ENCODE measurements at places on chromosomes 5 and 9. TPM values are rescaled to one million over a fixed set of nuclear protein-coding genes. Genes with fewer than 3 reads are reported as not detected.

The DDX4 gene
- total RNA-seq, result not detected

The ADAMTS6 gene
- 28.7 TPM for total RNA-seq

The RELL2 gene
- 5.2 TPM for total RNA-seq

The LCN10 gene
- not detected for total RNA-seq

The CTXN3 gene
- total RNA-seq, result not detected

The BTNL3 gene
- total RNA-seq, result not detected

DNA sequence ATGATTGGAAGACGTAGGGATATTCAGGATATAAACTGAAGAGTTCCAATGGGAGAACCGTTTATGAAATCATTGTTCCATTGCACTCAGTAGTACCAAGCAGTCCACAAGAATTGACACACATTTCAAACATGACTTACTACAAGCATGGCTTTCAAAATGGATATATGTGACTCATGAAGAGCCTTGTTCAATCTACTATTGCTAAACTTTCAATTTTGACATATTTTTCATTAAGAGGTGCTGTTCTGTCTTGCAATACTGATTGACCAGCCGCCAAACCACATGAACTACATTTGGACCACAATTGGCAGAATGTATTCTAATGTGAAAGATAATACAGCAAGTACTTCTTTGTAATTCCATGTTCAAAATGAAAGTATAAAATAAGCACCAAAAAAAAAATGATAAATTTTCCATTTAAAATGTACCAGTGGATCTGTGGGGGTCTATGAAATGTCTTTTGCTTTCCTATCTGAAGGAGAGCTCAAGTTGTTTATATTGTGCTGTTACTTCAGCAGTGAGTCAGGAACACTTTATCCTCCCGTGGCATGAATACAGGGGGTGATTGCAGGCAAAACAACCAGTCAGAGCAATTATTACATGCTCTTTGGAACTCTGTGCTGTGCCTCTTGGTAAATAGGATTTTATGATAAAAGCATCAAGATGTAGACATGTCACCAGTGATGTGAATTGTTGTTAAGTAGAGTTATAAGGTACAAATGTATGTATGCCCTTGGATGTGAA, 366.0 kb downstream of the ARRDC3 start:
- peak; percentile 78 for DNase-seq

GRCh38 chr5:112776301-112776856, 38.7 kb downstream of the APC start:
- DNase-seq, result peak; percentile 79

DNA sequence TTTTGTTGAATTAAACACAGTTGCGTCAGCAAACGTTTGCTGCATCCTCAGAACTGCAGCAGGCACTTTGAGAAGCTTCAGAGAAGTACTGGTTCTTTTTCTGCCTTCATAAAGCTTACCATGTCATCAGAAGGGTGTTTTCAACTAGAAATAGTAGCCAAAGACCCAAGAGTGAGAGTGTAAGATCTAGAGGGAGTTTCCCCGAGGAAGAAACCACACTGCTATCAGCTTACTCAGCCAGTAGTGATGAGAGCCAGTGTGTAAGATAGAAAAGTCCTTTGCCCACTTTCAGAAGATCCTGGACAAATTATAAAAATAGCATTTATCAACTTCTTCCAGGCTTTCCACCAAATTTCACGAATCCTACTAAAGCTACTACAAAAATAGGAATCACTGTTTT, 154.5 kb downstream of the PAPPA start:
- no peak for DNase-seq

- no peak for DNase-seq
These were observed 9.7 kb downstream of the LRRC14B start for GRCh38 chr5:200985-201384.

DNA sequence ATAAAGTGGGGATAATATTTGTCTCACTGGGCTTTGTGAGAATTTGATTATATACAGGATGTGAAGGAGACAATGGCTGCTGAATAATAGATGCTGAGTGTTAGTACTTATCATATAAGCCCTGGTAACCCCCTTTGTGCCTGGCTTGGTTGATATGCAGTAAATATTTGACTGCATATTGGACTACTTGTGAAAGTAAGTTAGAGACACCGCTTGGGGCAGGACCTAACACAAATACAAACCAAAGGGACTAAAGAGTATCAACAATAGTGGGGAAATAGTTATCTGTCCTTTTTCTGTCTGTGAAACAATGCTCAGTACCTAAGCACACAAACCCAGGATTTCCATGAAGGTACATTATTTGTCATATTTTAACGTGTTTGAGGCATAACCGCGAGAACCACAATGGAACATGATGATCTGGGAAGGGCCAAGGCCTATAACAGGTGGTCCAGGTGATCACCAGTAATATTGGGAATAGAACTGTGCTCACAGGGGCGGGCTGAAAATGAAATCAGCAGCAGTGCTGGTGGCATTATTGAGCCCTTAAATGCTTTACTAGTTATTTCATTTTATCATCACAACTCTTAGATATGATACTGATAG, 138.2 kb upstream of the SMARCA2 start:
- no peak for DNase-seq

GRCh38 chr9:121998513-121999049, 94.5 kb downstream of the TTLL11 start:
- no peak for DNase-seq

GRCh38 chr9:135416664-135417290, 62.8 kb upstream of the PPP1R26 start:
- DNase-seq, result no peak

DNA sequence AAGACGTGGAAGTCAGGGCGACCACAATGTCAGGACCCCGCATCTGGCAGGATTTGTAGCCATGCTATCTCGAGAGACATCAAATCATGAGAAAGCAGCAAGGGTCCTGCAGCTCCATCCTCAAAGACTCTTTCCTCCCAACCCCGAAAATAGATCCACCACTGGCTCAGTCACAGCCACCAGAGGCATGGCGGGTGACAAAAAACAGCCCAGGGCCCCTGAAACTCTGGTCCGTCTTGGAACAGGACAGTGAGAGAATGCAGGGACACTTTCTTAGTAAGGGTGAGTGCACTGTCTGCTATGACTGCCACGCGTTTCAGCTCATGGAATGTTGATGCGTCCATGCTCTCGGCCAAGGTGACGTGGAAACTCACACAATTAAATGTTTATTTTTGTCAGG, 220.9 kb downstream of the IRX2 start:
- DNase-seq, result no peak

DNA sequence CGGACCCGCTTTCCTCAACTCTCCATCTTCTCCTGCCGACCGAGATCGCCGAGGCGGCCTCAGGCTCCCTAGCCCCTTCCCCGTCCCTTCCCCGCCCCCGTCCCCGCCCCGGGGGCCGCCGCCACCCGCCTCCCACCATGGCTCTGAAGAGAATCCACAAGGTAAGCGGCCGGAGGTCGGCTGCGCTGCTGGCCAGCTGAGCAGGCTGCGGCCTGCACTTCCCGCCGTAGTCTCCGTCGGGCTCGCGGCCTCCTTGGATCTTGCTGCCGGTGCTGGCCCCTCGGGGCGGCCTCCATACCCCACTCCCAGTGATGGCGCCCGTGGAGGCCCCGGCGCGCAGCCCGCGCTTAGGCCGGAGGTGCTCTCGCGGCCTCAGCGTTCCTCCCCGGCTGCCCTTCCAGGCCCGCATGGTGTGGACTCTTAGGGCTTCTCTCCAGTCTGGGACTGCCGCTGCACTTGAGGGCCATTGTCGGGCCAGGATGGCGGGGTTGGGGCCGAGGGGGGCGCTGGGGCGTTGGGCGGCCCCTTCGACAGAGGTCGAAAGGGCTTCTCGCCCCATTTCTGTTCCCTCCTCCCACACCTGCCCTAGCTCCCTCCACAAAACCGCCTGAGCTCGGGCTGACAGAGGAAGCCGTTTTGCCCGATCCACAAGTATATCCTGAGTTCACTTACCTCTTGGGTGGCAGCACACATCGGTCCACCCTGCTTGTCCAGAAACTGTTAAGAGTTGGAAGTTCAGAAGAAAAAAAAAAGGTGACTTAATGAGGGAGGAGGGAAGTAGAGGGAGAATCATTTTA, 714 bp downstream of the UBE2D2 start:
- peak; percentile 31 for DNase-seq

- DNase-seq, result no peak
These were observed 303.0 kb downstream of the CSNK1G3 start for GRCh38 chr5:123814801-123815470.

DNA sequence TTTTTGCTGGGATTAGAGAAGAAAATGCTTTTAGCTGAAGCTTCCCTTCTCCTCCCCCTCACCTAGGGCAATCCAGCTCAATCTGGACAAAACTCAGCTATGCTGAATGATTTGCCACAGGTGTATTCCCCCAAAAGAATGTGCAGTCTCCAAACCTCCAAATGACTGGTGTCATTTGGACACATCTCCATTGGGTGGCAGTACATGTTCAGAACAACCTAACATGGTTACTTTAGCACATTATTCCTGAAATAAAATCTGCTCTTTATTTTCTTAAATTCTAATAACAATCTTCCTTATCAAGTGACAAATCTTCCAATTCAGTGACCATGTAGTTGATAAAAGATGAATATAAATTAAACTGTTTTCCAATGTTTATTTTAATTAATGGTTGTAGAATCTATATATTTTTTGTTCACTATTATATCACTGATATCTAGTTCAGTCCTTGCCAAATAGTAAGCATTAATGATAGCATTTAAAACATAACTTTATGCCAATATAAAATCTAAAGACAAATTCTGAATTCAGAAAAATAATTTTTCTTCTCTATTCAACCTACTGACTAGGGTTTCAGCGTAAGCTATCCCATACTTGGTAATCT, 61.3 kb upstream of the MOCS2 start:
- peak; percentile 53 for DNase-seq

GRCh38 chr5:100900142-100900795, 2.8 kb downstream of the ST8SIA4 start:
- DNase-seq, result peak; percentile 84

DNA sequence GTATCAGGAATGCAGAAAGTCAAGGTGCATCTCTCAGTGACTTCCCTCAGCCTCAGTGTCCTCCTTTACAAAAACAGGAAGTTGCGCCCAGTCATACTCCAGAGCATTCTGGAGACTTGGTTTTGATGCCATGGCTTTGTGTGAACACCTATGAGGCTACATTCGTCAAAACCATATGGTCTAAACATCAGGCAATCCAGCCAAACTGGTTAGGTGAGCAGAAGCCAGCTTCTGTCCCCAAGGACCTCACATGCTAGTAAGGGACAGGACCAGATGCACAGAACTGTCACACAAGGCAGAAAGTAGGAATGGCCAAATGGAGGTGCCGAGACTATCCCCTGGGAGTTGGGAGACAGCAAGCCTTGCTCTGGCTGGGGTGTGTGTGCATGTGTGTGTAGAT, 217.2 kb downstream of the MELK start:
- DNase-seq, result no peak

DNA sequence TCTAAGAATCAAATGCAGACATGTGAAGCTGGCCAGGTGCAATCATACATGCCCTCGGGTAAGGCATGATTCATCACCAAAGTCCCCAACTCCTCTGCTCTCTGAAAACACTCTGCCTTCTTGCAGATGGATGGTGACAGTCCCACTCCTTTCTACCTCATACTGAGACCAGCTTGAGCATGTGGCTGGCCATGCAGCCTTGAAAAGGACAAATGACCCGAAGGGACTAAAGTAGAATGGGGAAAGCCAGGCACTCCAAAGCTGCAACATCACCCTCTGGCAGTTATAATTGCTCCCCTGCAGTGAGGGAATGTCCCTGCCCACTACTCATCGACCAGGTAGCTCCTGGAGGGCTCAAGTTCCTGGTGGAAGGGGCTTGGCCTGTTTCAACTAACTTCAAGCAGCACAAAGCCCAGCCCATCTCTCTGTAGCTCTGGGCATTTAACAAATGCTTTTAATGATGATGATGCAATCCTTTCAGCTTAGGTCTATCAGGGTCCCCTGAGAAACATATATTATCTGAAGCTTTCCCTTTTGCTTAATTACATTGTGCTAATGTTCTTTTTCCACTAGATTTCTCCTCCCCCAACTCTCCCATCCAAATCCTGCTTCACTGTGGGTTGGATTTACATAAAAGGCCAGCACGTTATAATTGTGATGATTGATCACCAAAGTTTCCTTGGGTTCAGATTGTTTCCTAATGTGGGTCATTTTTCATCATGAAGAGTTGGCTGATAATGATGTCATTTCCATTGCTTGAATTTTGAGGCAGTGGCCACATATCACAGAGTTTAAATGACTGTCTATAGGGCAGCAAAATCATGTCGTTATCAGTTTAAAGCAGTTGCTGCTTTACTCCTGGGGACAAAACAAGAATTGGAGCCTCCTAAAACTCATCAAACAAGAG, 436.5 kb upstream of the SLC30A5 start:
- DNase-seq, result no peak

DNA sequence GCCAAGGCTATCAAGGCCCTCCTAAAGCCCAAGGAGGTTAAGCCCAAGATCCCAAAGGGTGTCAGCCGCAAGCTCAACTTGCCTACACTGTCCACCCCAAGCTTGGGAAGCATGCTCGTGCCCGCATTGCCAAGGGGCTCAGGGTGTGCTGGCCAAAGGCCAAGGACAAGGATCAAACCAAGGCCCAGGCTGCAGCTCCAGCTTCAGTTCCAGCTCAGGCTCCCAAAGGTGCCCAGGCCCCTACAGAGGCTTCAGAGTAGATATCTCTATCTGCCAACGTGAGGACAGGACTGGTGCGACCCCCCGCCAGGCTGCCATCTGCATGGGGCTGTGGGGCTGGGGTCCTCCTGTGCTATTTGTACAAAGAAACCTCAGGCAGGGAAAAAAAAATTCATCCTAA, 3.3 kb downstream of the HOMER1 start:
- no peak for DNase-seq

- DNase-seq, result no peak
These were observed 567.9 kb downstream of the TAF11L14 start for GRCh38 chr5:18202164-18202563.

DNA sequence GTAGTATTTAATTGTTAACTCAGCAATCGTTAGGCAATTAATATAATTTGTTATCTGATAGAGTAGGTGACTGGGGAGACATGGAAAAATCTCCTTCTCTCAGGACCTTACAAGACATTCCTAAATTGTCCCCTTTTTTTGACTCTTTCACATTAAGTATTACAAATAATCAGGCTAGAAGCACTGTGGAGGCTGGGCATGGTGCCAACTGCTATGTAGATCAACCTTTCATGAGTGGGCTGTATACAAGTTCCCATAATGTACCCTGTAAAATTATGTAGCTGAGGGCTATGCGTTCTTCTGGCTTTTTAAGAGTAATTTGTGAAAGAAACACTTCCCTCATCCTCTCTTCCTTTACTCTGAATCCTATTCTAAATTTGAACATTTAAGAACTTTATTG, 140.2 kb downstream of the NFIB start:
- DNase-seq, result no peak

DNA sequence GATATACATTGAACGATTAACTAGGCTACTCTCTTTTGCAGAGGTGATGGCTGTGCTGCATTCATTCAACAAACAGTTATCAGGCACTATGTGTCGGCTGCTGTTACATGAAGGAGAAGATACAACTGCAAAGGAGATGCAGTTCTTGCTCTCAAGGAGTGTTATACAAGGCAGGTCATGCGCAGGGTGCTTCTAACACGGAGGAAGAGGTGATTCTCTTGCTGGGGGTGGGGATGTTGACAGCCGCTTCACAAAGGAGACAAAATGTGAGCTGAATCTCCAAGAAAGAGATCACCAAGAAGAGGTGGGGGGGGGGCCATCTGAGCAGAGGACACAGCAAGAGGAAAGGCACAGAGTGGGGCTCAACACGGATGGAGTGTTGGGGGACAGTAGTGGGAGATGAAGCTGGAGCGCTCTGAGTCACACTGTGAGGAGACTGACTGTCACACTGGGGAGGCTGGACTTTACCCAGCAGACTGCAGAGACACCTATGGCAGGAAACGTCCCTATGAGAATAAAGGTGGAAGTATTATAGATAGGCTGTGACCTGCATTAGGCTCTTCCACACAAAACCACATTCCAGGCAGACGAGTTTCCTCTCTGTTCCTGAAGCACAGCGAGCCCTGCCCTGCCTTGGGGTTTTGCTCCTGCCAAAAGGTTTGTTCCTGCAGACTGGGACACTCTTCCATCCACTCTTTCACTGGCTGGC, 20.9 kb downstream of the NDUFA8 start:
- no peak for DNase-seq

Measured in LHCN-M2 (cell line).